NCI-H510A (cell line): ENCODE measurements at places on chromosomes 1 and 21.

- DNase-seq: no peak
Observed at GRCh38 chr1:5504364-5504740, 487.9 kb downstream of the NPHP4 start.

- no peak for DNase-seq
Observed at GRCh38 chr1:1169429-1170214, 4.1 kb upstream of the TTLL10 start.

- DNase-seq: peak; percentile 95
Observed at GRCh38 chr1:37513795-37514349, 694 bp downstream of the MEAF6 start.

- DNase-seq: no peak
Observed at GRCh38 chr1:48202030-48202752, 20.3 kb upstream of the SLC5A9 start.

DNA sequence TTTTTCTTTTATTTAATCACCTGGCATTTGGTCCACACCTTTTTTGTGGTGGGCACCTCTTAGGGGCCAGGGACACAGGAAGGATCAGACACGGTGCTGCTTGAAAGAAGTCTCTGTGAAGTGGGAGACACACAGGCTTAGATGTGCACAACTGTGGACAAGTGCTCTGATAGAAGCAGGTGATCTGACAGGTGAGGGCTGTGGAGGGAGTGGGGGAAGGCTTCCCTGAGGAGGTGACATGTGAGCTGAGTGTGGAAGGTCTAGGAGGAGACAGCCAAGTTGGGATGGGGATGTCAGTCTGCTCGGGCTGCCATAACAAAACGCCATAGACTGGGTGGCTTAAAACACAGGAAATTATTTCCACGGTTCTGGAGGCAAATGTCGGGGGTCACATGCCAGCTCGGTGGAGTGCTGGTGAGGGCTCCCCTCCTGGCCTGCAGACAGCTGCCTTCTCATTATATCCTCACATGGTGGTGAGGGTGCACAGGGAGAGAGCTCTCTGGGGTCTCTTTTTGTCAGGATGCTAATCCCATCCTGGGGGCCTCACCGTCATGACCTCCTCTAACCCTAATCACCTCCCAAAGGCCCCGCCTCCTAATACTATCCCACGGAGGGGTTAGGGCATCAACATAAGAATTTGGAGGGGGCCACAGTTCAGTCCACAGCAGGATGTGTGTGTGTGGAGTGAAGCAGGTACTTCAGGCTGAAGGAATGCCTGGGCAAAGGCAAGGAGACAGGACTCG, 5.2 kb upstream of the KIAA1614 start:
- no peak for DNase-seq

GRCh38 chr1:238111516-238111915, 220.8 kb upstream of the ZP4 start:
- no peak for DNase-seq

DNA sequence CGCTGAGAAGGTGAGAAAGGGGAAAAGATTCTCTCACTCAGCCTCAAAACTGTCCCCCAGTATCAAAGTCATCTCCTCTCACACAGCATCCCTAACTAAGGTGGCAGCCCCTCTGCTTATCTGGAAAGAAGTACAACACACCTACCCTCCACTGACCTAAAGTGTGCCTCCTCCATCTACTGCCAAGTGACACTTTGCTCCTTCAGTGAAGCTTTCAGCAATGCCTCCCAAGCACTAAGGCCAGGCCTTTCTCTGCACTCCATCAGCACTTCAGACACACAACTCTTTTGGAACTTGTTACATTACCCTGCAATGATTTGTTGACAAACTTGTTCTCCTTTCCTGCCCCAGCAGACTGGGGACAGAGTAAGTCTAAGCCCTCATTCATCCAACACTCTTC, 1.4 kb downstream of the SH3BP5L start:
- no peak for DNase-seq

DNA sequence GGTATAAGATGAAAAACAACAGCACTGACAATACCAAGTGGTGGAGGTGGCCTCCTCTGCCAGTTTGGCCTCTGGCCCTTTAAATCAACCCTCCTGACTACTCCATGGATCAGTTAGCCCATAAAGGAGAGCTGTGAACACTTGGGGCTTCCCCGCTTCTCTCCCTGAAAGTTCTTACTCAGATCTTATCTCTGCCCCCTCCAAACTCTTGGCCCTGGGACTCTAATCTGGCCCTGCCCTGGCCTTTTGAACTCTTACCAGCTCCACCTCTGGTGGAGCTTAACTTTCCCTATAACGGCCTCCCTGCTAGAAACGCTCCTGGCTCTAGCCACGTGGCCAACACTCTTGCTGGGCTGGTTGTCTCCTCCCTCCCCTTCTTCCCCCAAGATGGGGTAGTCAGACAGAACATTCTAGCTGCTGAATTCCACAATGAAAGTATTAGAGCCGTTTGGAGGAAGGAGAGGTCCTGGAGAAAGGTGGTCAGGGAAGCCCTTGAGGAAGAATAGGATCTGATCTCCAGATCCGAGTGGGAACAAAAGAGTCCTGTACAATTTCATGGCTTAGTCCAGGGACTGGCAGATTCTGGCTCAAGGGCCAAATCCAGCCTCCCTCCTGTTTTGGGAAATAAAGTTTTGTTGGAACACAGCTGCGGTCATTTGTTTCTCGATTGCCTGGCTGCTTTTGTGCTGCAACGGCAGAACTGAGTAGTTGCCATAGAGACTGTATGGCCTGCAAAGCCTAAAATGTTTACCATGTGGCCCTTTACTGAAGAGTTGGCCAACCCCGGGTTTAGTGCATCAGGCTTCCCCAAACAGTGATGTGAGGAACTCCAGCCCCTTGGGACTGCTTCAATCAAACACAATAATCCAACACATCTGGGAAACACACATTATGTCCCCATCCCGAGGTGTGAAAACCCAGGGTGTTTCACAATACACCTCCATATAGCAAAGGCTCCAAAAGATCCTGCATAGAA, 9.5 kb upstream of the PIGR start:
- DNase-seq: no peak

GRCh38 chr1:229159668-229160544, 111.0 kb upstream of the RAB4A start:
- no peak for DNase-seq

DNA sequence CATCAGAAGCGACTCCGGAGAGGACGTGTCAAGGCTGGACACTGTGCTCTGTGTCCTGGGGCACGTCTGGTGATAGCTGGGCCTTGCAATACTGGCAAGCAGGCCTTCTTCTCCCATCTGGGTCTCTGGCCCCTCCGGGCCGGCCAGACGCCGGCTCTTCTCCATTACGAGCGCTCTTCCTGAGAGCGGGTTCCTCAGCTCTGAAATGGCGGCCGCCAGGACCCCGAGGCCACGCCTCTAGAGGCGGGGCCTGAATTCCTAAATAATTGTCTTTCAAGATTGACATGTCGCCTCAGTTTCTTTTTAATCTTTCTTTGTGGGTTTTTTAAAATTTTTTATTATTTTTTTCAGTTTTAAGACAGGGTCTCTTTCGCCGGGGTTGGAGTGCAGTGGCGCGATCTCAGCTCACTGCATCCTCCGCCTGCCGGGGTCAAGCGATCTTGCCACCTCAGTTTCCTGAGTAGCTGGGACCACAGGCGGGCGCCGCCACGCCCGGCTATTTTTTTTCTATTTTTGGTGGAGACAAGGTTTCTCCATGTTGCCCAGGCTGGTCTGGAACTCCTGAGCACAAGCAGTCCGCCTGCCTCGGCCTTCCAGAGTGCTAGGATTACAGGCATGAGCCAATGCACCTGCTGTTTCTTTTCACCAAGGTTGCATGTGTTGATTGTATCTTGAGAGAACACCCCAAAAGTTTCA, 9.2 kb downstream of the RNF2 start:
- no peak for DNase-seq

DNA sequence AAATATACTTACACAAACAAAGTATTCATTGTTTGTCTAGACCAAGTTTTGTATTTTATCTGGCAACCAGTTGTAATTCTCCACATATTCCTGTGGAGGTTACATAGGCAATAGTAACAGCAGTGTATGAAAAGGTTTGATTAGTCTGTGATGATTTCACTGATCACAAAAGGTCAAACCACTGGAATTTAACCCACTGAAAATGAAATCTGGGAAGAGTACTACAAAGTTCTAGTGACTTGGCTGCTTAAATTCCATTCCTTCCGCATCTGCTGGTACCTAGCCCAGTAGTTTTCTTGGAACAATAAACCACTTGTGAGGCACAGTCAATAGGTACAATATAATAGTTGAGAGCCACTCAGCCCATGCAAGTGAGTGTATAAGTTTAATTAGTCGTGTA, 205.4 kb downstream of the NFIA start:
- DNase-seq: no peak

DNA sequence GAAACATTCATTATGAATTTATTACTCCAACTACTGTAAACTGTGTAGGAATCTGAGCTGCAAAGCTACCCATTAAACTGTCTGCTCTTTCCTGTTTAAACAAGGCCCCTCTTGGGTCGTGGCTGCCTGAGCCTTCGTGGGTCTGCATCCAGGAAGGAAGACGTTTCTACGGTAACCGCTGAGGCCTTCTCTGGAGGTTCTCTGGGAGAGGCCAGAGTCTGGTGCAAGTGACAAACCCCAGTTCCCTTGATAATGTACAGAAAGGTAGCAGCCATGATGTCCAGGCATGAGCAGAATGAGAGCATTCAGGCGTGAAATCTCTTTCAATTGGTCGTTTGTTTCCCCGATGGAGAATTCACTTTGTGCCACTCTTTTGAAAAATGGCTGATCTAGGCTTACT, 350.2 kb downstream of the PLPP3 start:
- DNase-seq: no peak

DNA sequence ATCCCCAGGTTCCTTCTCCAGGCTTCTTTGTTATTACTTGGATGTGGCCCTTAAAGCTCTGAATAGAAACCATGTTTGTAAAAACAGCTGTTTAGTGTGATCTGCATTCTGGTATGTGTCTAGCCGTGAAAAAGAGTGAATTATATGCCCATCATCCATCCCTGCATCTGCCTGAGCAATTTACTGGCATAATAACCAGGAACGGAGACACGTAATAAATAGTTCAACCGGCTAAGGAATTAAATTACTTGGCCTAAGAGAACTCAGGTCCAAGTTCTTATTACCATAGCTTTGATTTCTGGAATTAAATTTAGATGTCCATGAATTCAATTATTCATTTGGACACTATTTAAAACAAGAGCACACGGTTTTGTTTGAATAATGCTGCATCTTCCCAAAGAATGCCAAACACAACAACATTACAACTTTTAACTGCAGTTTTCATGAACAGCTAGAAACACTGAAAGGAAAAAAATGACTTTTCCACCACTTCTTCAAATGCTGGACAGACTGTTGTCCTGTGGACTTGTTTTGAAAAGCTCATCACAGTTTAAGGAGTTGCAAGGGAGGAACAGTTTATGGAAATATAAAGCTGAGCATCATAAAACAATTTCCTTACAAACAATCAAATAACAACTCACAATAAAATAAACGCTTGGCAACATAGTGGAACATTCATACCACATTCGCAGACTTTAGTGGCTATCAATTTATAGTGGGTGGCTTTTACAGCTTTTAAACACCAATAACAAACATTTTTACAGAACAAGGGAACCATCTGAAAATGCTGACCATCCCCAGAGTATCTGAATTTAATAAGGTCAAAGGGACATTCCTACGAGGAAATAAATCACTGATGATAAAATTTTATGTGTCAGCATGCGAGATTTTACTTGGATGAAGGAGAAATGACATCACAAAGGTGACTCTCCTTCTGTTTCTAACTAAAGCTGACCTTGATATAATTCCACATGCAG, 144.7 kb downstream of the APP start:
- DNase-seq: no peak

GRCh38 chr1:71835442-71835813, 446.9 kb downstream of the NEGR1 start:
- DNase-seq: no peak

DNA sequence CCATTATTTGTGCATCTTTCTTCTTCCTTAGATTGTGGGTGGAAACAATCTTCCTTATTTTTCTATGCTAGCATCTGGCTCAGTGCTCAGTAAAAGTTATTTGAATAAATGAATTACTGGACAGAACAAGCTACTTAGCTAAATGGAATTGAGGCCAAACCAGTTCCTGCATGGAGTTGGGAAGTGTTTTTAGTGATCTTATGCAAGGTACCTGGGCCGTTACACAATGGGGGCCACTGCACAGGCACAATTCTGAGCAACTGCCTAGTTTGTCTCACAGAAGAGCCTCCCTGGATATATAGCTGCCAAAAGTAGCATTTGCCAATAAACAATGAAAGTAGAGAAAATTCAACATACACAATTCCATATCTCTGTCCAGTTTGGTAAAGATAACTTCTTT, 27.0 kb upstream of the SERBP1 start:
- no peak for DNase-seq

DNA sequence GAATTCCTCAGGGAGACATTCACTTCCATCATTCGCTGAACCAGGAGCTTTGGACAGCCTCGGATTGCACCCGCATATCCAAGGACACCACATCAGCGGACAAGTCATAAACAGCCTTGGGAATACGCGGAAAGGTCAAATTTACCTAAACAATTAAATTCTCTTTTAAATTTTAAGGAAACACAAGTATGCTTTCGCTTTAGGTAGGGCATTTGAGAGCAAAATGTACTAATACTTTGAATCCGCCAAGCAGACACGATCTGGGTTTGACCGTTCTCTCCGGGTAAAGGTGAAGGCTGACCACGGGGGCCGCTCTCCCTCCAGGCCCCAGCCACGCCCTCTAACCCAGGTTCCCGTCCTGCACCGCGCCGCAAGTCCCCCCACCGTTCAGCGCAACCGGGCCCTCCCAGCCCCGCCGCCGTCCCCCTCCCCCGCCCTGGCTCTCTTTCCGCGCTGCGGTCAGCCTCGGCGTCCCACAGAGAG, 479 bp upstream of the ACADM start:
- DNase-seq: peak; percentile 85

- no peak for DNase-seq
Observed at GRCh38 chr1:175683491-175684298, 59.7 kb downstream of the TNR start.

- DNase-seq: no peak
Observed at GRCh38 chr1:53075206-53075605, 13.2 kb downstream of the PODN start.

GRCh38 chr1:161473348-161473747, 31.9 kb upstream of the FCGR2A start:
- no peak for DNase-seq

DNA sequence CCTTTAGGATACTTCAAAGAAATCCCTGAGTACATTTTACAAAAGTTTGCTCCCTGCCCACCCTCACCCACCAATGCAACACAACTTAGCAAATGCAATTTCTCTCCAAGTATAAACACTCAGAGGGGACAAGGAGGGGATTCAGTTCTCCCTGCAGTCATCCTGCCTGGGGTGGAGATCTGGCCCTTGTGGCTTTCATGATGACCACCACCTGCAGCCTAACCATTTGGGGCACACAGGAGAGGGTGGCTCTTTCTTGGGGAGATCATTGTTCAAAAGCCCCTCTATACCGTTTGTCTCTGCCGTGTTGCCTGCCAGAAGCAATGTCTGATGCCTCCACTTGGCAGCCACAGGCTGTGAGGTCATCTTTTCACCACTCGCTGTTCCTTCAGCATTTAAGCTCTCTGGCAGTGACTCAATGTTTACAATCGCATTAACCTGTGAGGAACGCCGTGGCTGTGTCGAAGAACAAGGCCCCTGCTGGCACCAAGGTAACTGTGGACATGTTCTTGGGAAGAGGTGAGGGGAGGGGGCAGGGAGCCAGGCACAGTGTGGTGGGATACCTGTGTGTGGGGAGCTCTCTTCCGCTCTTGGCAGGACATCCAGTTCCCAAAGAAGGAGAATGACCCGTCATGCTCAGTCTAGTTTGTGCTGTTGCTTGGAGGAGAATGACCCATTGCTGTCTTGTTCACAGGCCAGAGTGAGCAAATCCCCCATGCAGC, 103.9 kb upstream of the DUSP10 start:
- peak; percentile 27 for DNase-seq

GRCh38 chr1:29395736-29396437, 159.6 kb downstream of the PTPRU start:
- DNase-seq: no peak
